ENCODE measurements at places on chromosomes 2 and 18.

DNA sequence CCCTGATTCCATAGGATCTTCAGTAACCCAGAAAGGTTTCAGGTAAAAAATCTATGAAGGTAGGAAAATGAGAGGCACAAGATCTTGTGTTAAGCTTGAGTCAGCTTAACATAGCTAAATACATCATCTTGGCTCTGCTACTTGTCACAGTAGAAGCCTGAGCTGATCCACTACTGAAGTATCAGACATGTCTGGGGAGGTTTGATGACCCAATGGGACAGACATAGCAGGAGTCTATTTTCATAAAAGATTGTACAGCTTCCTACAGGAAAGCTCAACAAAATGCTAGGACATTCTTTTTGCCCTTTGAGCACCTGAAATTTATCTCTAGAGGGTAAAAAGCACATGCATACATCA is 84.3 kb upstream of the FSHR start:
- DNase-seq: no peak

- DNase-seq: no peak
Measured at GRCh38 chr18:13324880-13325279, 106.3 kb downstream of the LDLRAD4 start.

DNA sequence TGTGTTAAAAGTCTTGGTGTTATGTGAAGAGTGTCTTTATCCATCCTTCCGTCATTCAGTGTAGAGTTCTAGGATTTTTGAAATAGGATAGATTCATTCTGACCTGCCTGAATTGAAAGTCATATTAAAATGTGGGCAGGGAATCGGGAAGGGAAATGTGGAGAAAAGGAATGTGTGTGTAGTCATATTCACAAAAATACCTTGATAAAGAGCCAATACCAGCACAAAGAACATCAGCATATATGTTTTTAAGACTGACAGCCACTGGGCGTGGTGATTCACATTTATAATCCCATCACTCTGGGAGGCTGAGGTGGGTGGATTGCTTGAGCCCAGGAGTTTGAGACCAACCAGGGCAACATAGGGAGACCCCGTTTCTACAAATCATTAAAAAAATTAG is 188.1 kb downstream of the CAMKMT start:
- DNase-seq: no peak

DNA sequence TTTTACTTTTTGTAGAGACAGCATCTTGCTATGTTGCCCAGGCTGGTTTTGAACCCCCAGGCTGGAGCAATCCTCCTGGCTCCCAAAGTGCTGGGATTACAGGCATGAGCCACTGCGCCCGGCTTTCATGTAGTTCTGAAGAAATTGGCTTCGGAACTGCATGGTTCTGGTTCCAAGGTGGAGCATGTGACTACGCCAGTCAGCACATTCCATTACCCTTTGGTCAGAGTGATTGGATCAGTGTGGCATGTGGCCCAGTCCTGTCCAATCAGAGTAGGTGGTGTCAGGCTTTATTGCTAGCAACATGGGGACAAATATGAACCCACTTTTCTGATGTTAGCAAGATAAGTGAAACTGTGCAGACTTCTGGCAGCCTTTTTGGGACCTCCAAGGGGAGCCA is 16.3 kb upstream of the ATOH8 start:
- DNase-seq: no peak

GRCh38 chr2:233973786-233974185 is 56.6 kb downstream of the TRPM8 start:
- no peak for DNase-seq

DNA sequence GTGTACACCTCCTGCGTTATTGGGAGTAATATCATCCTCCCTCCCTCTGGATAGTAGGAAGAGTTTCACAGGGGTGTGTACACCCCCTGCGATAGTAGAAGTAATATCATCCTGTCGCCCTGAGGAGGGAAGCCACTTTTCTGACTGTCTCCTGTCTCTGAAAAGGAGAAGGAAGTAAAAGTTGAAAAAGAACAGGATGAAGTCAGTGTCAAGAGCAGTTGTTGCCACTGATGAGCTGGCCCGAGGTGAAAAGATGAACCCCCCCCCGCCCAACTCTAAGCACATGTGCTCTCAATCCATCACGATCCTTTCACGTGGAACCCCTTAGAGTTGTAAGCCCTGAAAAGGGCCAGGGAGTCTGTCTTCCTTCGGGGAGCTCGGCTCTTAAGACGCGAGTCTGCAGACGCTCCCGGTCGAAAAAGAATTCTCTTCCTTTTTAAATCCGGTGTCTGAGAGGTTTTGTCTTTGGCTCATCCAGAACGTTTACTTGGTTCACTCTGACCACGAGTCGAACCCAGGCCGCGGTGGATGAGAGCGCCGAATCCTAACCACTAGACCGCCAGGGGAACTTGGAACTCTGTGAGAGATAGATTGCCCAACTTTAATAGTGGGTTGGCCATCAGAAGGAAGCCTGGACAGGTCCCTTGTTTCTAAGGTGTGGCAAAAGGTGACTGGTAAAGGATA is 22.4 kb upstream of the NAGK start:
- DNase-seq: no peak

DNA sequence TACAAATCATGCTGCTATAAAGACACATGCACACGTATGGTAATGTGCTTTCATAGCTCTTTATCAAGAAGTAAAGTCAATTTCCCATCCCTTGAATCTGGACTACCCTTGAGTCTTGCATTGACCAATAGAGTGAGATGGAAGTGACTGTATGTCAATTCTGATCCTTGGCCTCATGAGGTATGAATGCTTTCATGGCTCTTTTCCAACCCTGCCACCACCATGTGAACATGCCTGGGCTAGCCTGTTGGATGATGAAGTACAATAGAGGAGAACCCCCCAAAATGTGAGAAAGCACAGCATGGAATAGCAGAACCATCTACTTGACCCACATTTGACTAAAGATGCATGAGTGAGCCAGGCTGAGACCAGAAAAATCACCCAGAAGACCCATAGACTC is 237.0 kb downstream of the NYAP2 start:
- no peak for DNase-seq

- DNase-seq: no peak
Measured at GRCh38 chr2:219459460-219460311, 25.0 kb downstream of the SPEG start.

DNA sequence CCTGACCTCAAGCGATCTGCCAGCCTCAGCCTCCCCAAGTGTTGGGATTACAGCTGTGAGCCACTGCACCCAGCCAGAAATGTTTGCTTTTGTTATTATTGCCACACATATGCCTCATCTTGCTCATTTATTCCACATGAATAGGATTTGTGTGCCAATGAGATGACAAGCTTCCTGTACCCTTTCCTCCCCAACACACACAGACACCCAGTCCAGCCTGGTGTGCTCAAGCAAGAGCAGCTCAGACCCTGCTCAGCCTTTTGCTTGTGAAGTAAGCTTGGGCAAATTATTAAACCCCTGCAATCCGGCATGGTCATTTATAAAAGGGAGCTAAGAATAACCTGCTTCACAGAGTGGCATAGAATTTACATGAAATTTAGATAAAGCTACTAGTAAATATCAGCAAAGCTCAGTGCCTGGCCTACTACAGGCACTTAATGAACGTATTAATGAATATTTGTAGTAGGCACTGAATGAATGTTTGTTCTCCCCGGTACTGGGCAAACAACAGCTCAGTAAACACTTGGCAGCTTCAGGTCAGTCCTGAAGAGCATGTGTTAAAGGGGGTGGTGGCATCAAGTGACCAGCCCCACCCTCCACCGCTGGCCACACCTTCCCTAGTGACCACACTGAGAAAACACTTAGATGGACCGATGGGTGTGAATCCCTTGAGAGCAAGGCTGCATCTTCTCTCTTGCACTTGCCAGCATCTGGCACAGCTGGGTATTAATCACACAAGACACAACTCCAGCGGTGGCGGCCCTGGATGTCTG is 280.2 kb downstream of the SRBD1 start:
- DNase-seq: no peak

DNA sequence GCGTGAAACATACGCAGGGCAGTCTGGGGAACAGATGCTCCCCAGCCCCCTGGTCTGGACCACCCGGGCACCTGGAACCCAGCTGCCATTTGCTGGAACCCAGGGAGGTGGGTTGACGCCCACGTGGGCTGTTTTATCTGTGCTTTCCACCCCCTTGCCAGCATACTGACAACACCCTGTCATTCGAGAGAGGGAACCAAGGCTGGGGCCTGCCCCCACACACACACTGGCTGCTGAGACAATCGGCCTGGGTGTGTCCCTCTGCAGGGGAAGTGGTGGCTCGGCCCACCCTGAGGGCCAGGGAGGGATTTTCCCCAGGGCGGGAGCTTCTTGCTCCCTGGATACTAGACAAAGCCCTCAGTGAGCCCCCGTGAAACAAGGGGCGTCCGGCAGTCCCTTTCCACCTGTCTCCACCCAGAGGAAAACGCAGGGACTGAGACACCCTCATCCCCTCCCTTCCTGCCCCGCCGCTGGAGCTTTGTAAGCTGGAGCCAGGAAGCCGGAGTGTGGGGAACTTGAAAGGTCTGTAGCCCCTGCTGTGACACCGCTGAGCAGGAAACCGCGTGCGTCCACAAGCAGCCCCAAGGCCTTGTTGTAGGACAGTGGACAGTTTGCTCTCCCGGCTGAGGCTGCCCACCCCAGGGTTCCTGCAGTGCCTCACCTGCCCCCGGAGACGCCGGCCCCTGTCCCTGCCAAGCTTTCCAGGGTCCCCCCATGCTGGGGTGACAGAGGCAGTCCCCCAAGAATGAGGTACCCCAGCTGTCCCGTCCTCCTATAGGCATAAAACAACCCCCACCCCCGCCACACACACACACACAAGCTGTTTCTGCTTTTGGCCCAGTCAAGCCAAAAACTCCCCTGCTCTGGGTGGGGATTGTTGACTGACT is 14.1 kb upstream of the KLF11 start:
- no peak for DNase-seq

DNA sequence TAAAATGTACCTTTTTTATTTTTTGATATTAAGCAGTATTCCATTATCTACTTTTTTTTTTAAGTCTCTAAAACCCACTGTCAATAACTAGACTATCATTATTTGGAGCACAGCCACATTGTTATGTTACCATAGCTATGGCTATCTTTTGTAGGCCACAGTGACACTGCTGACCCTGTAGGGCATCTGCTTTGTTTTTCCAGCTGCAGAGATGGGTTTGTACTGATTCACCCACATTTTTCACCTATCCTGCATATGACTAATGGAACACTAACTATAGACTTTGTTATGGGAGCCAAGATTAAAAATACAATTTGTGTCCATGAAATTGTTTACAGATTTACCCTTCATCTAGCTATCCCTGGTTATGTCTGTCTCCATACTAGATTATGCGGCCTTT is 21.6 kb upstream of the OTX1 start:
- DNase-seq: no peak

DNA sequence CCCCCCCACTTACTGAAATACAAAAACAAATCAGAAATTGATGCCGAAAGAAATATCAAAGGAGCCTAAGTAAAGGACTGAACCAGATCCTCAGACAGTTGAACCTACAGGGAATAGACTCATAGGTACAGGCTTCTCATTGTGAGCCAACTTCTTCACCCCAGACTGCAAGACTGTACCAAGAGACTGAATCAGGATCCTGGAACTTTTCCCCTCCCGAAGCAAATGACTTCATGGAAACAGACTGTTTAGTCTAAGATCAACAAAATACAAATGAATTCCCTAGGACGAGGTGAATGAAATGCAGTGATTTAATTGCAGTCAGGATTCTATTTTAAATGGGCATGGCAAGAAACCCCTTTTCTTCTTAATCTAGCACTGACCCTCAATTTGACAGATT is 53.6 kb upstream of the RNF152 start:
- no peak for DNase-seq
